Hepatocyte (in vitro differentiated cells): ENCODE measurements at places on chromosomes 16 and 17.

GRCh38 chr17:197352-197751, 15.9 kb upstream of the DOC2B start:
- peaks cover 32% of the 10 kb centered on the region for H3K4me1 ChIP-seq
- no peak for DNase-seq
- no peak overlapping the region for H3K27ac ChIP-seq
- H3K36me3 ChIP-seq = no peaks in the 10 kb centered on the region
- no peak overlapping the region for H3K4me3 ChIP-seq
- H3K27me3 ChIP-seq = peaks cover 8% of the 10 kb centered on the region

- peaks cover 17% of the 10 kb centered on the region for H3K4me1 ChIP-seq
- H3K36me3 ChIP-seq = no peaks in the 10 kb centered on the region
- H3K27ac ChIP-seq = peak overlapping the region; percentile 13
- no peak overlapping the region for H3K4me3 ChIP-seq
Observed at GRCh38 chr16:56742030-56742984, 12.4 kb downstream of the NUP93 start.

DNA sequence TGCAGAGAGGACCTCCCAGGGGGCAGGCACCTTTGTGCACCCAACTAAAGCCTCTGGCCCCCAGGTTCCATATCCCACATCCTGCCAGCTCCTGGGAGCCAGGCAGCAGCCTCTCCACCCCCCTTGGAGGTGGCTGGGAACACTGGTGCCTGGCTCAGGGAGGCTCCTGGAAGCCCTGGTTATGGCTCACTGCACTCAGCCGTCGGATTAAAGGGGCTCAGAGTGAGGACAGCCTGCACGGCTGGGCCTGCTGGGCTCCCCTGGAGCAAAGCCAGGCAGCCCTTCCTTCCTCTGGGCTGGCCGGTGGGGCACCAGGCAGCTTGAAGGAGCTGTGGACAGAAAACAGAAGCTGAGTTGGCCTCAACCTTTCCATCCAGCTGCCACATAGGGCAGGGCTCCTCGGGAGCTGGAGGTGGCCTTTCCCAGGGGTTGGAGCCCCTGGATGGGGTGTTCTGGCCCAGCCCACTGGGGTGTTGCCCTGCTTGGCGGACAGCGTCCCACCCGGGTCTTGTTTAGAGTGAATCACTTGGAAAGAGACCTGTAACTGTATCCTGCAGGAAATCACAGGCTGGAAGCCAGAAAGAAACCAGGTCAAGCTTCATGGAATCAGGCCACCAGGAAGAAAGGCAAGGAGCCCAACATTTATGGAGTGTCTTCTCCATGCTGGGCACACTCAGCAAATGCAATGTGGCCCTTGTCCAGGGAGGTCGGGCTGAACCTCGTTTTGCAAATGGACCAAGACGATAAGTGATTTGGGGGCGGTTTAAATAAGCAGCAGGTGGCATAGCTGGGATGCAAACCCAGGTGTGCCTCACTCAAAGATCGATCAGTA, 253.3 kb downstream of the SOX9 start:
- no peaks in the 10 kb centered on the region for H3K36me3 ChIP-seq
- peak overlapping the region; percentile 26 for H3K27ac ChIP-seq

- no peaks in the 10 kb centered on the region for H3K27me3 ChIP-seq
- peak overlapping the region; percentile 49 for H3K27ac ChIP-seq
- no peak overlapping the region for H3K4me3 ChIP-seq
- peaks cover 10% of the 10 kb centered on the region for H3K4me1 ChIP-seq
- no peaks in the 10 kb centered on the region for H3K36me3 ChIP-seq
Observed at GRCh38 chr16:13569986-13570385, 350.0 kb upstream of the ERCC4 start.

DNA sequence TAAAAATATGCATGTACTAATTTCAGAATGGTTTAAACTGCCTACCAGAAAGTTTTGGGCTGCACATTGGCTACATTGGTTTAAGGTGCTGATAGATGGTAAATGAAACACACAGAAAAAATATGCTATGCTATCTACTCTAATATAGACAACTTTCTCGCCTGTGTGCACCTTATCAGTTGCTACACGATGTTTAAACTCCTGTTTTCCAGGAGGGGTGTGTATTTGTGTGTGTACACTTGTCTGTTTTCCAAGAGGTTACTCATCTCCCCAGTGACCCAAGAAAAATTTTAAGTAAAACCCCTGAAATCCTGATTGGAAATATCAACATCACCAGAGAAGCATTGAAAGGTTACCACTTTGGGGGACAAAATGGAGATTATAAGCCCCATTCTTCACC, 21.6 kb upstream of the PSMC5 start:
- H3K36me3 ChIP-seq = peaks cover 8% of the 10 kb centered on the region
- no peak for DNase-seq
- H3K4me1 ChIP-seq = no peaks in the 10 kb centered on the region
